ENCODE measurements at places on chromosomes 12 and 14.

DNA sequence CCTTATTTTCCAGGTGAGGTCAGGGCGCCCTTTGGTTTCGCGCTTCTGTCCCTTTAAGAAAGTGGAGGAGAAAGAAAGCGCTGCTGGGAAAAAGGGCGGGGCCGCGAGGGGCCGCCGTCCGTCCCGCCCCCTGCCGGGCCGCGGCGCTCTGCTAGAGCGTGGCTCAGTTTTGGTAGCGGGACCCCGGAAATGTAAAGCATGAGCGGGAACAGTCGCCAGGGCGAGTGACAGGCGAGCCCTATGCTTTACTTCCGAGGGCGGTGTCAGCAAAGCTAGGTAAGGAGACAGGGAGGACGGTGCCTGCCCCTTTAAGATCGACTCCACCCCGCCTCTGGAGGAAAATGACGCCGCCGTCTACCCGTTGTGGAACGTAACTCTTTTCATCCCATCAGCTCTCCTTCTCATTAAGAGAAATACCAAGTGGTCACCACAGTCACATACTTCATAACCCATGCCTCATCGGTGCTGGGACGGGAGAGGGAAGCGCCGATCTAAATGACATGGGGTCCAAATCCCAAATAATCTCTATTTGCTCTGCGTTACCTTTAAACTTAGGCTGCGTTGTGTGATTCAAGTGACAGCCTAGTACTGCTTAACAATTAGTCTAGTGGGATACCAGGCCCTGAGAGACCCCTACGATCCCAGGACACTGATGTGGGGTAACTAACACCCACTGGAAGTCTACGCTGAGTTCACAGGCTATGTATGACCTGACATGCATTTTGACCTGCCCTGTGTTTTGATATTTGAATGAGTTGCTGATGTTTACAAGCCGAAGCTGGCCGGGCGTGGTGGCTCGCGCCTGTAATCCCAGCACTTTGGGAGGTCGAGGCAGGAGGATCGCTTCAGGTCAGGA lies at the start of gene ETFBKMT:
TSS of gene ETFBKMT (plus strand) at position 602 of the 856 bp plus-strand sequence. CDS start 2,266 bp downstream, outside the sequence.
- DNase-seq, result peak; percentile 87

- no peak for DNase-seq
These were observed 493.3 kb upstream of the SYT1 start for GRCh38 chr12:78371284-78371683.

- DNase-seq, result no peak
These were observed 88.6 kb downstream of the MGST1 start for GRCh38 chr12:16435875-16436554.

GRCh38 chr12:50639721-50640120 lies 124.2 kb upstream of the ATF1 start:
- DNase-seq, result no peak

DNA sequence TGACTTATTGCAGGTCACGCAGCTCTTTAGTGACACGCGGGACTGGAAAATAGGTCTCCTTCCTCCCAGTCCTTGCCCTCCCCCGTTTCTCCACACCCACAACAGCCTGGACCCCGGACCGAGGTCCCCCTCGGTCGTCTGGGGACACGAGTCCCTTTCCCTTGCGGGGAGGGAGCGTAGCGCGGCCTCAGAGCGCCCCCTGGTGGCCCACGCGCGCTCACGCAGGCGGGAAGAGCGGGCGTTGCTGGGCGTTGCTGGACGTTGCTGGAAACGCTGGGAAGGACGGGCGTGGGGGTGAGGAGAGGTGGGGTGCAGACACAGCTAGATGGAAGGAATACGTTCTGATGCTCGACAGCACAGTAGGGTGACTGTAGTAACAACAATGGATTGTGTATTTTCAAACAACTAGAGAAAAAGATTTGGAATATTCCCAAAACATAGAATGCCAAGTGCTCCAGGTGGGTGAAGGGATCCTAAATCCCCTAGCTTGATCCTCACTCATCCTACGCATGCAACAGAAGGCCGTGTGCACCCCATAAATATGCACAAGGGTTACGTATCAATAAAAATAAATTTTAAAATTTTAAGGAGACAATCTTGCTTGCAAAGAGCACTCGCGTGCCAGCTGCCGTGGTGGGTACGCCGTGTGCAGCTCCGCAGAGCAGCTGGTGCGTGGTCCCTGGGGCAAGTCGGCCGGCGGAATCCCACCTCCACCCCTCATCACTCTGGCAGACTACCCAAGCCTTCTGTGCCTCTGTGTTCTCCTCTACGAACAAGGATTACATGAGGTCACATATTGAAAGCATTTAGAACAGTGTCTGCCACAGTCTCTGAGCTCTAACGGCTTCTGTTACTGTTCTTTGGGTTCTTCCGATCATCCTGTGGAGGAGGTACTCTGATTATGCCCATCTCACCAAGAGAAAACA lies 87.4 kb downstream of the B4GALNT3 start:
- peak; percentile 39 for DNase-seq

GRCh38 chr12:56634242-56634836 lies 4.2 kb upstream of the BAZ2A start:
- no peak for DNase-seq

- DNase-seq, result peak; percentile 75
These were observed 6.2 kb downstream of the AMN start for GRCh38 chr14:102928412-102929240.

- no peak for DNase-seq
These were observed 491.4 kb downstream of the APAF1 start for GRCh38 chr12:99136516-99136915.

DNA sequence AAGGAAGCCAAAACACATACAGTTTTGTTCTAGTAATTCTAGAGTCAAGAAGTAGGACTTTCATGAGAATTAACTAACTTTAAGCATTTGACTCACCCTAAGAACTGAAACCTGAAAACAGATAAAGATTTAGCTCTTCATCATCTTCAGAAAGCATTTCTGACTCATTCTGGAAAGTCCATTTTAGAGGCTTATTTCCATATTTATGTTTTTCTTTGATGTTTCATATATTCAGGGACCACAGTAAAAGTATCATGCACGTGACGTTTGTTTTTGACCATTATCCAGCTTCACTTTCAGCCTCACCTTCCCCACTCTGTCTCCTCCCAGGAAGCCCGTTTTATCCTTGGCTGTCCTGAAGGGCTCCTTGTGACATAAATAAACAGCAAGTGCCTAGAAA lies 79.2 kb downstream of the MDGA2 start:
- DNase-seq, result no peak

GRCh38 chr12:64756376-64756775 lies 2.8 kb downstream of the GNS start:
- DNase-seq, result no peak

DNA sequence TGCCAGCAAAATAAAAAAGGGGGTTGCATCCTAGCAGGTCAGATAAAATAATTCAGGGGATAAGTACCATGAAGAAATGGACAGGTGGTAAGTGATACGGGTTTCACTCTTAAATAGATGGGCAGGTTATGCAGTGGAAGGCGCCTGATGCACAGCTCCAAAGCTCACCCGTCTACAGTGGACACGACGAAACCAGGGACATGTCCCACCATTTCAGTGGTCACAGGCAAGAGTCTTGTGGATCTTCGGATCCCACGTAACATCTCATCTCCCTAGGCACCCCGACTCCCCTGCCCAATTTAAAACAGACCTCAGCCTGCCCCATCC lies 60.5 kb downstream of the DDX51 start:
- DNase-seq, result no peak

DNA sequence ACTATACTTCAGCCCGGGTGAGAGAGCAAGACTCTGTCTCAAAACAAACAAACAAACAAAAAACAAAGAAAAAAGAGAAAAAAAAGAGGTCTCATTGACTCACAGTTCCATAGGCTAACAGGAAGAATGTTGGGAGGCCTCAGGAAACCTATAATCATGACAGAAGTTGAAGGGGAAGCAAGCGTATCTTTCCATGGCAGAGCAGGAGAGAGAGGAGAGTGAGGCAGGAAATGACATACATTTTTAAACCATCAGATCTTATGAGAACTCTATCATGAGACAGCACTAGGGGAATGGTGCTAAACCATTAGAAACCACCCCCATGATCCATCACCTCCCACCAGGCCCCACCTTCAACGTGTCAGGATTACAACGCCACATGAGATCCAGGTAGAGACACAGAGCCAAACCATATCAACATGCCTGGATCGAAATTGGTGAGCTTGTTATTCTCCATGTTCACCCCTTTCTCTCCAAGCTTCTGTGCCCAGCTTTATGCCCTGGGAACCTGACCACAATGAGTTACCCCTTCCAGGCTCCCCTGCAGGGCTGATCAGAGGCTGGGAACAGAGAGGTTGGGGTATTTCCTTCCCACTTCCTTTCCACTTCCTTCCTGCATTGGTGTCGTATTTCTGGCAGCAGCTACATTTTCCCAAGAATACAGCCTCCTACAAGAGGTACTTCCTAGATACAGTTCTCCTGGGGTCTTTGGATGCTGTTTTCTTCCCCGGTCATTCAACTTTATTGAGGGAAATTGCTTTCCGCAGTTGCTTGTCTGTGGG lies 219.3 kb upstream of the FLRT2 start:
- no peak for DNase-seq

- DNase-seq, result no peak
These were observed 579.1 kb downstream of the TMTC2 start for GRCh38 chr12:83265808-83266207.

DNA sequence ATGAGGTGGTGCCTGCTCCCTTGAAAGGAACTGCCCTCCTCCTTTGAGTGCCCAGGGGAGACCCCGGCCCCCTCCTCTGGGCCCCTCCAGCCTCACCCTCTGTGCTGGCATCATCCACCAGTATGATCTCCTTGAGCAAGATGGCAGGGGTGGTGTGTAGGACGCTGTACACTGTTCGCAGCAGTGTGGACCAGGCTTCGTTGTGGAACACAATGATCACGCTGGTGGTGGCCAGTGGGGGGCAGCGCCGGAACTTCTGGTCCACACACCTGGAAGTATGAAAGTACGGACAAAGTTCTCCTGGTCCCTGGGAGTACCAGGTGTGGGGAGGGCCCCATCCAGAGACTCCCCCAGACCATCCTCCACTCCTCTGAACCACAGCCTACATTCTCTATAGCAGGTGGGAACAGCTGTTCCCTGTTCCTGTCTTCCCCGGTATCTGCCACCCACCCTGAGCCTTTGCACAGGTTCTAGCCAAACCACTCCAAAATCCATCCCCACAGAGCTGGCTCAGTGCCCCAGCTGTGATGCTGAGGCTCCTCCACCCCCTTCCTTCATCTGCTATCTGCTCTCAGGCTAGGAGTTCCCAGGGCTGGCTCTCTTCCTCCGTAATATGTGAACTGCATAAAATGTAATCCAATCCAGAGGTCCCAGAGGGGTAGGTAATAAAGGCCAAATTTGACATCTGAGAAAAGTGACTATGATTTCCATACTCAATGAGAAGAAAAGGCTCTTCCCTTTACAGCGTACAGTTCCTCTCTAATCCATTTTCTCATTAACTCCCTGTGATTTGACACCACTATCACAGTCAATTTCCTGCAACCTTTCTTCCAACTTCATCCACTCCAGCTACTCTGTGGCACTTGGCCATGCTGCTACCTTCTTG lies 13.9 kb downstream of the GALNT6 start:
- no peak for DNase-seq

DNA sequence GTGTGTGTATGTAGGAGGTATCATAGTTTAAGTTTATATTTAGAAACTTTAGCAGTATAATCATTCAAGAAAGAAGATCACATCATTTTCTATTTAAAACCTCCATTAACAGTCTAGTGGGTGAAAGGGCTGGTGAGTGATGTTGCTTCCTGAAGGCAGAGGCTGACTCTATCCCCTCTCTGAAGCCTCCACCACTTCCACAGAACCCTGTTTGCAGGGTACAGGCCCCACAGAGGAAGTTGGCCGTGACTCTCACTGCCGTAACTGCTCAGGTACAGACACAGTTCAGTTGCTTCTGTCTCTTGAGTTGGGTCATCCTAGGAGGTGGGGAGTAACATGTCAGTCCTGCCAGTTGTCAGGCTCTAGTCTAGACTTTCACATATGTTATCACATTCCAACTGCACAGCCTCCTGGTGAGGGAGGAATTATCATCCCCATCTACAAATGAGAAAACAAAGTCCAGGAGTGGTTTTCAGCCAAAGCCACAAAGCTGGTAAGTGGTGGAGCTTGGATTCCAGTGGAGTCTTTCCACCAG lies 31.5 kb downstream of the CFL2 start:
- no peak for DNase-seq

DNA sequence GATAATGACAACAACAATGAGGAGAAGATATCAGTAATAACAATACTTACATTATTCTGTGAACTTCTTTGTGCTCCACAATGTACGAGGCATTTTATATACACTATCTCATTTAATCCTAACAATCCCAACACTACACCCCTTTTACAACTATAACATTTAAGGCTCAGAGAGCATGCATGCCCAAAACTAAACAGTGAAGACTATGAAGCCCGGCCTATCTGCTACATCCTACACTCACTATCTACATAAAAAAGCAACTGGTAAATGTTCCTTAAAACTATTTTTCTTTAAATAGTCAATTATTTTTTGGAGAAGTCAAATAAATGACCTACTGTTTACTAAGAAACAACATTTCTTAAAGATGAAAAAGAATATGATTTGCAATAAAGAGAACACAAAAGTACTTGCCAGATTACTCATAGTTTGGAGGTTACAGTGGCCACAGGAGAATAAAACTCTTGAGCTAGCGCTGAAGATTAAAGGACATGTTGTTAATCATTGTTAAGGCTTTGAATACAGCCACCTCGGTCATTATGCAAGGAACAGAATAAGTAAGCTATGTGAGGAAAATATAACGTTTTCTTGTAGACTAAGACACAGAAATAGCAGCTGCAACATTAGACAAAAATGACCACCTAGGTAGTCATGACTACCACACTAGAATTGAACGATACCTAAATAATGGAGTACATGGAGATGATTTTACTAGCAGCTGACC lies 56.7 kb downstream of the EPS8 start:
- DNase-seq, result no peak

- DNase-seq, result no peak
These were observed 35.6 kb downstream of the ZNF664 start for GRCh38 chr12:124008595-124008994.

GRCh38 chr12:97764700-97765099 lies 302.1 kb downstream of the RMST start:
- no peak for DNase-seq

DNA sequence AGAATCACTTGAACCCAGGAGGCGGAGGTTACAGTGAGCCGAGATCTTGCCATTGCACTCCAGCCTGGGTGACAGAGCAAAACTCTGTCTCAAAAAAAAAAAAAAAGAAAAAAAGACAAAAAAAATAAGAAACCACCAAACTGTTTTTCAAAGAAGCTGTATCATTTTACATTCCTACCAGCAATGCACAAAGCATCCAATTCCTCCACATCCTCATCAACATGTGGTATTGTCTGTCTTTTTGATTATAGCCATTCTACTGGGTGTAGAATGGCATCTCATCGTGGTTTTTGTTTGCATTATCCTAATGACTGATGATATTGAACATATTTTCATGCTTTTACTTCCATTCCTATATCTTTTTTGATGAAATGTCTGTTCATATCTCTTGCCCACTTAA lies 36.2 kb upstream of the GNG2 start:
- no peak for DNase-seq

GRCh38 chr12:12097891-12098690 lies 27.4 kb downstream of the BCL2L14 start:
- DNase-seq, result no peak

GRCh38 chr14:104180561-104181165 lies 42.3 kb downstream of the KIF26A start:
- DNase-seq, result no peak

Data from T follicular helper cell (primary cell).